ENCODE measurements at places on chromosomes 16 and 17.

GRCh38 chr16:16805809-16806208, 426.9 kb downstream of the NPIPA7 start:
- DNase-seq: no peak

GRCh38 chr16:85312642-85313525, 200.6 kb upstream of the CIBAR2 start:
- no peak for DNase-seq

DNA sequence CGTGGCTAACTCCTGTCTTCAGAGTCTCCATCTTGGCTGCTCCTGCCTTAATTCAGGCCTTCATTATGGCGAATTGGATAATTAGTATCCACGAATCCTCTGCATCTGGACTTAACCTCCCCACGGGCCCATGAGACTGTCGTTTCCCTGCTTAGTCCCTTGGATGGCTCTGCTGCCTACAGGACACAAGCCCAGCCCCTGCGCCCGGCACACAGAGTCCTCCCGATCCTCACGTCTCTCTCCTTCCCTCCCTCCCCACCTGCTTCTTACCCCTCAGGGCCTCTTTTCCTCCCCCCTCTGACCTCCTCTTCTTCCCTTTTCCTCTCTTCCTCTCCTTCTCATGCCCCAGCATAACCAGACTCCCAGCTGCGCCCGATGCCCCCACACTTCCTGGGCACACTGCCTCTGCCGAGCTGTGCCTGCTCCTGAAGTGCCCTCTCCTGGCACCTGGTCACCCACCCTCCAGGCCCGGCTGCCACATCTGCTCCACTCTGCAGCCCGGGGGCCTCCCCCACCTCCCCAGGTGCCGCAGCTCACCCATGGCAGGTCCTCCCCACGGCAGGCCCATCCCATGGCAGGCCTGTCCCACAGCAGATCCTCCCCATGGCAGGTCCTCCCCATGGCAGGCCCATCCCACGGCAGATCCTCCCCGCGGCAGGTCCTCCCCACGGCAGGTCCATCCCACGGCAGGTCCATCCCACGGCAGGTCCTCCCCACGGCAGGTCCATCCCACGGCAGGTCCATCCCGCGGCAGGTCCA, 45.9 kb downstream of the RPH3AL start:
- DNase-seq: no peak

DNA sequence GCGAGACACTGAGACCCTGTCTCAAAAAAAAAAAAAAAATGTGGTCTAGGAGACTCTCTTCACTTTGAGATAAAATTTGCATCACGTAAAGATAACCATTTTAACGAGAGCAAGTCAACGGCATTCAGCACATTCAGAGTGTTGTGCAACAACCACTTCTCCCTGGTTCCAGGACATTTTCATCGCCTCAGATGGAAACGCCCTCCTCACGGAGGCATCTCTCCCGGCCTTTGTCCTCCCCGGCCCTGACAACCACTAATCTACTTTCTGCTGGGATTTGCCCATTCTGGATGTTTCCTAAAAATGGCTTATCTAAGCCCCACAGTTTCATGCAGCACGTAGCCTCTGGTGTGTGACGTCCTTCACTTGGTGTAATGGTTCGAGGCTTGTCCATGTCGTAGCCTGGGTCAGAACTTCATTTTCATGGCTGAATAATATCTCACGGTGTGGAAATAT, 6.4 kb upstream of the NPRL3 start:
- DNase-seq: no peak

DNA sequence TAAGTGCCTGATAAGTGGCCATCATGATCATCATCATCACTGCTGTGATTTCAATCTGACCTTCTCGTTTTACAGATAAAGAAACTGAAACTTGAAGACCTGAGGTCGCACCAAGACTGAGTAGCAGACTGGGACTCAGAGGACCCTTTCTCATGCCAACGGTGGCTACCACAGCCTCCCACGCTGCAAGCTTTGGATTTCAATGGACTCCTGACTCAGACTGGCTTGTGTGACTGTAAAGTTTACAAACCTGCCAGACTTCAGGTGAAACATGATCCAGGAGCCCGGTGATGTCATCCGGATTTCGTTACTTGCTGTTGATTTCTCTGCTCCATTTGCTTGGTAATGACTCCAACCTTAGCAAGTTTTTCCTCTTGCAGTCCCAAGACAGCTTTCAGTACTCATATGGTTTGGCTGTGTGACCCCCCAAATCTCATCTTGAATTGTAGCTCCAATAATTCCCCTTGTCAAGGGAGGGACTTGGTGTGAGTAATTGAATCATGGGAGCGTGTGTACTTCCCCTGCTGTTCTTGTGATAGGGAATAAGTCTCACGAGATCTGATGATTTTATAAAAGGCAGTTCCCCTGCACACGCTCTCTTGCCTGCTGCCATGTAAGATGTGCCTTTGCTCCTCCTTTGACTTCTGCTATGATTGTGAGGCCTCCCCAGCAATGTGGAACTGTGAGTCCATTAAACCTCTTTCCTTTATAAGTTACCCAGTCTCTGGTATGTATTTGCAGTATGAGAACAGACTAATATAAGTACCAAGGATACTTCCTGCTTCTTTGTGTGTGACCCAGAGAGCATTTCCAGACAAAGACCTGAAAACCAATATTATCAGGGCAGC, 26.7 kb upstream of the IRX6 start:
- no peak for DNase-seq

DNA sequence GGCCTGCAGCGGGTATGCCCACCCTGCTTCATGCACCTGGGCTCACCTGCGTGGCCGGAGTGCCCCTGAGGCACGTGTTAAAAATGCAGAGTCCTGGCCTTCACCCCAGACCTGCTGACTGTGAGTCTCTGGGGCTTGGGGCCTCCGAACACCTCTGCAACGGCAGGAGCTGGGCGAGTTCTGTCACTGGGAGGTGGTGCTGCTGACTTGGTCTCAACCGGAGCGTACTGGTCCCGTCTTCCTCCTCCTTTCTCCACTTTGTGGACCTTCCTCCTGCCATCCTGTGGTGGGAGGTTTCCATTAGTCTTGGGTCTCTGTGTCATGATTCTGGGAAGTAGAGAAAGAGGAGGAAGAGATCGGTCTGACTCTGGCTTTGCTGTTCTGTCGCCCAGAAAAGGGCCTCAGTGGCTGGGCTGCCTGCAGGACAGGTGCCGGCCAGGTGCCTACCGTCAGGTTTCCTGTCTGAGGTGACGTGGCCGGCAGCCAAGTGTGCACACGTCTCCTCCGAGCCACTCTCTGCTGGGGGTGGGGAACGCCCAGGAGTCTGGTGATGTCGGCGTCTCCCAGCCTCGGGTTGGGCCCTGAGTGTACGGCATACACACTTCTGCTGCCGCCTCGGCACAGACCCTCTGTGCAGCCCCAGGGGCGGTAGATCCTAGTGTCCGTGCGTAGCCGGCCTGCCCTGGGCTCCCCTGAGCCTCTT, 6.9 kb downstream of the TSC2 start:
- DNase-seq: no peak

DNA sequence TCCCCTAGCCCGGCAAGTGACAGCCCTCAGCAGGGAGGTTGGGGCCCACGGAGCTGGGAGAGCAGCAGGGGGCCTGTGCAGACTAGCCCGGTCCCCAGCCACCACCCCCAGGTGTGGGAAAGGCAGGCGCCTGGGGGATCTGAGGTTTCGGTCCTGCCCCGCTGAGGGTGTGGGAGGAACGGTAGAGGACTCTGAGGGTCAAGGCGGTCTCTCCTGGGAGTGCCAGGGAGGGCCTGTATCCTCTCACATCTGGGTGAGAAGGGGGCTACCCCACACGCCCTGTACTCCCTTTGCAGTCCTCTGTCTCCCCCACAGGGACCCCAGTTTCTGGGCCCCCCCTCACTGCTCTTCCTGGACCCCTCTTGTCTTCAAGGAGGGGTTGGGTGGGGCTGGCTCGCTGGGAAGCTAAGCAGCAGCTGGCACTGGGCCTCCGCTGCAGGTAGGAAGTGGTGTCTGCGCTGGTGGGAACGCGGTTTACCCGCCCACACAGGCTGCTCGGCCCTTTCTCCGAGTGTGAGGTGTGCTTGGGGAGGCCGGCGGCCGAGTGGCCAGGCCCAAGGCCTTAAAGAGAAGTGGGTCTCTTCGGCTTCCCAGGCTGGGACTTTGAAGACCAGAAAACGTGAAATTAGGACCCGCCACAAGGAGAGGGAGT, 15.4 kb downstream of the CD7 start:
- no peak for DNase-seq

DNA sequence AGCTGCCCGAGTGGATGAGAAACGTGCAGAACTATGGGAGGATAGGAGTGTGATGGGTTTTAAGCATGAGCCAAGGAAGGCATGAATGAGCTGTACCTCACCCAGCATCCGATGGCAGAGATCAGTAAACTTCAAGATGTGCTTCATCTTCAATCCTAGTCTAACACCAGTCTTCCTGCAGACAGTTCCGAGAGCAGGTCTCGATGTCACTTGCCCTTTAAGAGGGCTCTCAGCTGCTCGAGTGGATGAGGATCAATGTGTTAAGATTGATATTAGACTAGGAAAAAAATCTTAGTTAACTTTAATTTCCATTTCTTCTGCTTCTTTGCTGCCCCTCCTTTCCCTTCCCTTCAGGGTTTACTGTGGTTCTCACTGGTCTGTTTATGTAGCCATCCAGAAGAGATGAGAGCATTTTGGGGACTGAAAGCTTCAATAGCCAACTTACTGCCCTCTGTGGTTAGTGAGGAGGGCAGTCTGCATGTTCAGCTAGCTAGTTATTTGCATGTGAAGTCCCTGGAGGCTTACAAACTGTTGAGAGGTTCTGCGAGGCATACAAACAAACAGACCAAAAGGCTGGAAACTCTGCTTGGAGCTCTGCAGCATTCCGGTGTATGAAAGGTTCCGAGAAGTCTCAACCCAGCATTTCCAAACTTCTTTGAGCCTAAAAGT, 15.3 kb downstream of the KLHL36 start:
- DNase-seq: no peak

DNA sequence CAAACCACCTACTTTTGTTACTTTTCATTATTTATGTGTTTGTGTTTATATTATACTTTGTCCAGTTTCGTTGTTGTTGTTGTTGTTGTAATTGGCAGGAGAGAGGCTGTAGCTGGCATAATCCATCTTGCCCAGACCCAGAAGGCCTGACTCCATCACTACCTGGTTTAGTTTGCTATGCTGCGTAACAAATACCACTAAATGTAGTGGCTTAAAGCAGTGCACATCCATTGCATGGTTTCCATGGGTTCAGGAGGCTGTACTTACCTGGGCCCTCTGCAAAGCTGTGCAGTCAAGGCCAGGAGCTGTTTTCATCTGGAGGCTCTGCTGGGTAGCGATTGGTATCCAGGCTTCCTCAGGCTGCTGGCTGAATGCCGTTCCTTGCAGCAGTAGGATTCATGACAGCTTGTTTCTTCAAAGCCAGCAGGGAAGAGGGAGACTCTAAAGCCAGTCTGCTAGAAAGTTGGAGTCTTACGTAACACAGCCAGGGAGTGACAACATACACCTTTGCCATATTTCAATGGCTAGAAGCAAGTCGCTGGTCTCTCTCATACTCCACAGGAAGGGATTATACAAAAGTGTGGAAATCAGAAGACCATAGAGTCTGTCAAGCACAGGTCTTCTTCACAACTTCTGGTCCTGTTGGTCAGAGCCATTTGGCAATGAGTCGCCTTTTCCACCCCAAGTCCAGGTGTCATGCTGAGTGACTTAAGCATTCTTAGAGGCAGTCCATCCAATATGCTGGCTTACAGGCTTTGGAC, 41.1 kb downstream of the TNRC6C start:
- no peak for DNase-seq

DNA sequence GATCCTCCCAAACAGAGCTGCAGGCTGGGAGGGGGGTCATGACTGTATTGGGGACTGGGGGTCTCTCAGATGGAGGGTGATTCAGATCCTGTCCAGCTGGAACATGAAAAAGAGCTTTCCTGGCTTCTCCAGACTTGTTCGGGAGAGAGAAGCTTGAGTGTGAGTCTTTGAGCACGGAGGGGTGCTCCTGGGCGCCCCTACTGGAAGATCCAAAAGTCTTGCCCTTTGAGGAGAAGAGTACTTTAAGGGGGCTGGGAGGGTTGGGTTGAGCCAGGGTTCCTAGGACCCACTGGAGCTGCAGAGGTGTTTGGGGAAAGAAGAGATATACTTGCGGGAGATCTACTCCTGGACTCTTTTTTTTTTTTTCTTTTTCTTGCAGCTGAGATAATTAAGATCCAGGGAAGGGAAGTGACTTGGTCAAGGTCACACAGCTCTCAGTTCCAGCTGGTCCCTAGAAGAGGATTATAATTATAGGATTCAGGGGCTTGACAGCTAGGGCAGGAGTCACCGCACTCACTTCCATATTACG, 8.4 kb downstream of the RARA start:
- no peak for DNase-seq

GRCh38 chr16:86514481-86515376, 4.4 kb downstream of the FOXF1 start:
- DNase-seq: no peak

GRCh38 chr17:82215095-82215971, 2.7 kb upstream of the CCDC57 start:
- DNase-seq: no peak

GRCh38 chr17:17172001-17172939, 33.9 kb downstream of the PLD6 start:
- no peak for DNase-seq

GRCh38 chr17:17141860-17142552, 64.1 kb downstream of the PLD6 start:
- DNase-seq: peak; percentile 14

- DNase-seq: no peak
These were observed 2.1 kb downstream of the KREMEN2 start for GRCh38 chr16:2966043-2966807.

- DNase-seq: no peak
These were observed 74.8 kb downstream of the IRX6 start for GRCh38 chr16:55398762-55399161.

DNA sequence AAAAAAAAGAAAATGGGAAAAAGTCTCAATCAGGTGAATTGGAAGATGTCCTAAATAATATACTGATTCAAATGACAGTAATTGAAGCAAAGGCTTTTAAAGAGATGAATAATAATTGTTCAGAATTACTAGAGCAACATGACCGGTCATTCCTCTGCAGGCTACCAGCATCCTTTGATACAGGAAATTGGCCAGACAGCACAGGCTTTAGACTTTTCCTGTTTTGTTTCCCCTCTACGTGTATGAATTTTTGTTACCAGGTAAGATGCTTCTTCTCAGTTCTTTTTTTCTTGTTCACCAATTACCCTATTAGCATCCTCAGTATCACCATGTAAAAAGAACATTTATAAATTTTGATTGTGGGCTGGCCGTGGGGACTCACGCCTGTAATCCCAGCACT, 77.5 kb downstream of the RPGRIP1L start:
- no peak for DNase-seq

All from stimulated activated CD4-positive, alpha-beta T cell treated with anti-CD3 and anti-CD28 coated beads, Interleukin-1b, Interleukin-23, amount 100 ng/mL, for 1 hour (primary cell).